ENCODE measurements at places on chromosomes 3 and 15.

- no peak for DNase-seq
Observed at GRCh38 chr3:191397771-191398170, 63.2 kb upstream of the PYDC2 start.

GRCh38 chr15:64934023-64934422 lies 22.3 kb downstream of the ANKDD1A start:
- no peak for DNase-seq

GRCh38 chr3:193732391-193732790 lies 139.4 kb downstream of the OPA1 start:
- no peak for DNase-seq

DNA sequence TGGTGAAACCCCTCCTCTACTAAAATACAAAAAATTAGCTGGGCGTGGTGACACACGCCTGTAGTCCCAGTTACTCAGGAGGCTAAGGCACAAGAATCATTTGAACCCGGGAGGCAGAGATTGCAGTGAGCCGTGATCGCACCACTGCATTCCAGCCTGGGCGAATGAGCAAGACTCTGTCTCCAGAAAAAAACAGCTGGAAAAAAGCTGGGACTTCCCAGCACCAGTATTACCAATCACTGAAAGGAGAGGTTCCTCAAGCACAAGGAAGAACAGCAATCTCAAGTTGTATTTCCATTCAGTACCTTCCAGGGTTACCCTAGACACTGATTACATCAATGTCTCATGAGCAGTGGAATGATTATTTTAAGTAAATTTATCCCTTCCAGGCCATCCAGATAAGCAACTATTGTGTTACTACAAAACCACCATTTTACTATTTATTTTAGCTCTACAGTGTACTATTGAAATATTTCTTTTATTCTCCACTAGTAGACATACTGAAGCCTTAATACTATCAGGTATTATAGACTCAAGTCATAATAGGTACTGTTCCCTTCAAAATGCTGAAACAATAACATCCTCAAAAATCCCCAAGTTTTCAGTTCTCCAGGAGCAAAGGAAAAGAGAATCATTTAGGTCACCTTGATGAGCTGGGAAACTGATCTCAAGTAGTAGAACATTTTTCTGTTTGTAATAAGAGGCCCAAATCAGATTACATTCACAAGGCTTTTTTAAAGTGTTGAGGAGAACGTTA lies 54.8 kb upstream of the VGLL4 start:
- no peak for DNase-seq

- no peak for DNase-seq
Observed at GRCh38 chr3:95710684-95711083, 1103.7 kb upstream of the EPHA6 start.

DNA sequence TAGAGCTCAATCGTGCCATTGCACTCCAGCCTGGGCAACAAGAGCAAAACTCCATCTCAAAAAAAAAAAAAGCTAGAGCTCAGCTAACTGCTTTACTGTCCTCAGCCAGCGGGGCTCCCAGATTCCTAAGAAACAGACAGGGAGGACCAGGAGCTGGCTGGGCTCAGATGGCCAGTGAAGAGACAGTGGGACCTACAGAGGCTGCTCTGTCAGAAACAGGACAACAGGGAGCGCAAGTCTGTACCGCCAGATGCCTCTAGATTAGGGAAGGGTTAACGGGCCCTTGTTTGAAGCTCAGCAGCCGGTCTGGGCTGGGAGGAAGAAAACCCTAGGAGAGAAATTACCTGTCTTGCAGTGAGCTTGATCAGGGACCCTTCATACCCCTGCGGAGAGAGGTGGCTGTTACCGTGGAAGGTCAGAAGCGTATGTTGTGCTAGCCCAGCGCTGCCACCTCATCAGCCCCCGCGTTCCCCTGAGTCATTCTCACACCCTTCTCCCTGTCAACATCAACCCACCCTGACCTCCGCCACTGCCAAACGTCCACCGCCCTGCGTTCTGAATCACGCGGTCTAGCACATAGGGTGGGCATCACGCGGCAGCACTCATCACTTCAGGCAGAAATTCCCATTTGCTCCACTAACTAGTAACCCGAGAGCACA lies 25.3 kb downstream of the RBPMS2 start:
- DNase-seq, result no peak

DNA sequence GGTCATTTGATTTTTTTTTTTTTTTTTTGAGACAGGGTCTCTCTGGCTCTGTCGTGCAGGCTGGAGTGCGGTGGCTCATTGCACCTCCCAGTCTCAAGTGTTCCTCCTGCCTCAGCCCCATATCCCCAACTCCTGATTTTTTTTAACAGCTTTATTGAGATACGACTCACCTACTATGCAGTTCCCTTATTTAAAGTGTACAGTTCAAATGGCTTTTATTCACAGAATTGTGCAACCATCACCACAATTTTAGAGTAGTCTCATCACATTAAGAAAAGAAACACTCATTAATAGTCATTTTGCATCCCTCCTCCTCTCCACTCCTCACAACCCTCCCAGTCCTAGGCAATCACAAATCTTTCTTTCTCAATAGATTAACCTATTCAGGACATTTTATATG lies 1.9 kb upstream of the TRA2B start:
- DNase-seq, result no peak

DNA sequence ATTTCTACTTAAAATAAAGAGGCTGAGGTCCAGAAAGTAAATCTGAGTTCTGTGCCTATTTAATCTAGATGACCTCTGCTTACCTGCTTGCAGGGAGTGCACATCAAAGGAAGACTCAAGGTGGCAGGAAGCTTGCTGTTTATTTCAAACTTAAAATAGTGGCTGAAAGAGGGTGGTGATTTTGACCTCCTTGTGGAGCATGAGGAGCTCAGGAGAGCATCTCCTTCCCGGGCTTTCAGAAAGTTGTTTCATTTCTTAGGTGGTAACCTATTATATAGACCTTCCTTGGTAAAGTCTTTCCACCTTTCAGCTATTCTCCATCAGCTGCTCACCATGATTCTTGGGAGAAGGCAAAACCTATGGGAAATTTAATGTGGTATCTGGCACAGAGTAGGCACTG lies 494 bp downstream of the GCSAM start:
- DNase-seq, result no peak

GRCh38 chr15:98651036-98651481 lies 2.7 kb downstream of the IGF1R start:
- DNase-seq, result no peak

DNA sequence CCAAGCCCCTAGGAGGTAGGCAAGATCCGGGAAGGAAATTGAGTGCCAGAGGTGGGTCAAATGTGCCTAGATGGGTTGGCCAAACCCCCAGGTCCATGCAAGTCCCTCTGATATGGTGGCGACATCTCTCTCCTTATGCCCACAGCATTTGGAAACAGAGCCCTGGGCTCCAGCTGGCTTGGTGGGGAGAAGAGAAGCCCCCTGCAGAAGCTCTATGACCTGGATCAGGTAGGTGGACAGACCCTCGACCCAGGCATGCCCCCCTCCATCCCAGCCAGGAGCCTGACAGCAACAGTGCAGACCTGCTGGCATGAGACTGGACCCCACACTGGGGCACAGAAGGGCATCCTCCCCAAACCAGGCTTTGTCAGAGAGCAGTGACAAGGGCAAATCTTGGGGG lies 12.2 kb downstream of the CHST13 start:
- no peak for DNase-seq

DNA sequence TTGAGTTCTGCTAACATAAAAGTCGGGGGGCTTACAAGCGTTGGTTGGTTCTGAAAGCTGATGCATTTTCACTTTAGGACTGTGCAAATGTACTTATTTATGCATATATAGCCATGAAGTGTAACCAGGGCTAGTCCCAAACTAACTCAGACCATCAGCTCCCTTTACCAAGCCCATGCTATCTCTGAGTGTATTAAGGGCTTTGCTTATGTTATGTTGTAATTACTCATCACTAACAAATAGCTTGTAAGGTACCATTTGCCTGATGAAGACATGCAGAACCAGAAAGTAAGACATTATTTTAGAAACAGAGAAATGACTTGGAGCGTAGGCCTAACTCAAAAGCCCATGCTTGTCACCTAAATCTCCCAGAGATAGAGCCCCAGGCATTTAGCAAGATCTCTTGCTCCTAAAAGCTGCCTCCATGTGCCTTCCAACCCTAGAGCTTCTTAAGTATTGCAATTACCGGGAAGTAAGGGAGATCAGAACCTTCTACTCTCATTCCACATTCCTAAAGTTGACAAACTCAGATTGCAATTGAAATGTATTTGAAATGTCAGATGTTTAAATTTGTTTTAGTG lies 362.9 kb upstream of the RBMS3 start:
- DNase-seq, result no peak

- DNase-seq, result no peak
Observed at GRCh38 chr15:54843006-54843405, 353.7 kb downstream of the RSL24D1 start.

- no peak for DNase-seq
Observed at GRCh38 chr3:119580067-119580760, 922 bp downstream of the ADPRH start.

DNA sequence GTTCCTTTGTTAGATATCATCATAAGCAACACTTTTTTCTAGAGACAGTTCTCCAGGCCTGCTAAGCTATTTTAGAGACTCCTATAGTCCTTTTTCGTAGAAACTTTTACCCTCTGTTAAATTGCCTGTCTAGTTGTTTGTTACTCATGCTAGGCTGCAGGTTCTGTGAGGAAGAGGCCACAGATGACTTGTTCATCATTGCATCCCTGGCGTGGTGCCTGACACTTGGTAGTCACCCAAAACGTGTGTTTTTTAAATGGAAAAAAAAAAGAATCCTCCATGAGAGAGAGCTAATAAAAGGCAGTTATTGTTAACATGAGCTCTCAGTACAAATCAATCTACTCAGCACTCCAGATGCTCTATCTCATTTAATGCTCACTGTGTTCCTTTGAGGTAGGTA lies 35.1 kb downstream of the CCDC54 start:
- no peak for DNase-seq

- no peak for DNase-seq
Observed at GRCh38 chr3:191430103-191430502, 30.9 kb upstream of the PYDC2 start.

- no peak for DNase-seq
Observed at GRCh38 chr15:99431661-99432091, 134.1 kb upstream of the MEF2A start.

GRCh38 chr3:37800022-37800551 lies 61.6 kb upstream of the CTDSPL start:
- DNase-seq, result no peak

- DNase-seq, result no peak
Observed at GRCh38 chr15:67831363-67831762, 6.1 kb downstream of the SKOR1 start.

DNA sequence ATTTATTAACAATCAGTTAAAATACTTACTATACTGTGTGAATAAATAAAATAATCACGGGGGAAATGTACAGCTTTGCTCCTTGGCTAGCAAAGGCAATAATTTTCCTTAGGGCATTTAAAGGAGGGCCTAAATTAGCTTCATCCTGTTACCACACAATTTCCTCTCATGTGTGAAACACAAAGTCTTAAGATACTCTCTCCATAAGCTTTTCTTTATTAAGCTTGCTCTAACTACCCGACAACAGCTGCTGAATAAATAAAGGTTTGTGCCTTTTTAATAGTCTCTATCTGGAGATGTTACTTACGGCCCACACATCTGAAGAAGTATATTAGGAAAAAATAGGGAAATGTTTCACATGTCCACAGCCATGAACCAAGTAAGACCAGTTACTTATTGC lies 29.7 kb downstream of the ZNF106 start:
- no peak for DNase-seq

DNA sequence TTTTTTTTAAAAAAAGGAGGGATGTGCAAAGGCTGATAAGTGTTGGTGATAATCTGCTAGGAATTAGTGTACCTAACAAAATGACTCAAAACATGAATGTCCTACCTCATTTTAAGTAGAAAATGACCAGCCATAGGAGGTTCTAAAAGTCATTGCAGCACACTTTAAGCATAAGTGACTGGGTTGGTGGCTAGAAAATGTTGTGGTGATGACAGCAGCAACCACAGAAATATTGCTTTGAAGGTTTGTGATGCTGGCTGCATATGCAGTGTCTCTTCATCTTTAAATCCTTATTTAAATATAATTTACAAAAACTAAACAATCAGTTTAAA lies 55.2 kb downstream of the CMSS1 start:
- no peak for DNase-seq

DNA sequence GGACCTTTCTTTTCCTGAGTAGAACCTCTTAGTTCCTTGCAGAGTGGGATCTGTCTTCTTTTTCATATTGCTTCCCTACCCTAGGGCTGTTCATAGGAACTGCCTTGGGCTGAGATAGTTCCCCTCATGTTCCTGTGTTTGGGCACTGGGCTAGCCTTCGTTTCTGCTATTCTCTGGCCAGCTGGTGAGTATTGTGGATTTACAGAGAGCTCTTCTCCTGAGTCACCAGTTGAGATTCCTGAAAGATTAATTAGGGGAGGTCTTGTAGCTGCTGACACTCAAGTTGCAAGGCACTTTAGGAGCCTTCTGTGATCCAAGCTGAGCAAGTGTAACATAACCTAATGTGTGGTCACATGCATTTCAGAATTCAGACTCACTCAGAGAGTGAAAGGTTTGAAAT lies 30.7 kb downstream of the CHD2 start:
- DNase-seq, result no peak

DNA sequence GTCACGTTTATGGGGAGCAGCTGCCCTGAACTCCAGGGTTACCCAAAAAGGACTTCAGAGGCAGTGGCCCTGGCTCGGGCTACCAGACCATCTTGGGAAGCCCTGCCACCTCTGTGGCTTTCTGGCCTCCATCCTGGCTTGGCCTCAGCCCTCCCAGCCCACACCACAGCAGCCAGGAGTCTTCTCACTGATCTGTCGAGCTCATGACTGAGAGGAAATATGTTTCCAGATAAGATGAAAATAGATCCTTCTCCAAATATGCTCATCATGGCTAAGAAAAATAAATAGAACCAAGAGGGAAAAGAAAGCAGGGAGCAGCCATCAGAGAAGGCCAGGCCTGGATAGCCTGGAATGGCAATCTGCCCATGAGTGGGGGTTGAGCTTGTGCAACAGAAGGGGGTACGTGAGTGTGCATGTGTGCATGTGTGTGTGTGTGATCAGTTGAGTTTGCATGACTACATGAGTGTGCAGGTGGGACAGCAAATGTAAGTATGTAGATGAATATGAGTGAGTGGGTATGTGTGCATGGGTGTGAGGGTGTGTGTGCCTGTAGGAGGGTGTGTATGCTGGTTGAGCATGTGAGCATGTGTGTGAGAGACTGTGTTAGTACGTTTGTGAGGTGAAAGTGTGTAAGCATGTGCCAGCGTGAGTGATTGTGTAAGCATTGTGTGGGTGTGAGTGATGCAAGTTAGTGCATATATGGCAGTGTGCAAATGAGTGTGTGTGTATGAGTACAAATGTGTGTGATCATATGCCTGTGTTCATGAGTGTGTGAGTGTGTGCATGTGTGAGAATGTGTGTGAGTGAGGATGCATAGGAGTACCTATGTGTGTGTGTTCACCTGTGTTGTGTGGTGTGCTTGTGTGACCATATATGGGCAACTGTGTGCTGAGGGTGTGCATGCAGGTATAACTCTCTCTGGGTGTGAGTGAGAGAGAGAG lies 9.9 kb upstream of the RFT1 start:
- no peak for DNase-seq

- DNase-seq, result no peak
Observed at GRCh38 chr3:47323431-47324277, 40.9 kb downstream of the KLHL18 start.
